ENCODE measurements at places on chromosomes 12 and 14.
A peak's percentile ranks its signal among the peaks of the same experiment; 100 is the strongest.

DNA sequence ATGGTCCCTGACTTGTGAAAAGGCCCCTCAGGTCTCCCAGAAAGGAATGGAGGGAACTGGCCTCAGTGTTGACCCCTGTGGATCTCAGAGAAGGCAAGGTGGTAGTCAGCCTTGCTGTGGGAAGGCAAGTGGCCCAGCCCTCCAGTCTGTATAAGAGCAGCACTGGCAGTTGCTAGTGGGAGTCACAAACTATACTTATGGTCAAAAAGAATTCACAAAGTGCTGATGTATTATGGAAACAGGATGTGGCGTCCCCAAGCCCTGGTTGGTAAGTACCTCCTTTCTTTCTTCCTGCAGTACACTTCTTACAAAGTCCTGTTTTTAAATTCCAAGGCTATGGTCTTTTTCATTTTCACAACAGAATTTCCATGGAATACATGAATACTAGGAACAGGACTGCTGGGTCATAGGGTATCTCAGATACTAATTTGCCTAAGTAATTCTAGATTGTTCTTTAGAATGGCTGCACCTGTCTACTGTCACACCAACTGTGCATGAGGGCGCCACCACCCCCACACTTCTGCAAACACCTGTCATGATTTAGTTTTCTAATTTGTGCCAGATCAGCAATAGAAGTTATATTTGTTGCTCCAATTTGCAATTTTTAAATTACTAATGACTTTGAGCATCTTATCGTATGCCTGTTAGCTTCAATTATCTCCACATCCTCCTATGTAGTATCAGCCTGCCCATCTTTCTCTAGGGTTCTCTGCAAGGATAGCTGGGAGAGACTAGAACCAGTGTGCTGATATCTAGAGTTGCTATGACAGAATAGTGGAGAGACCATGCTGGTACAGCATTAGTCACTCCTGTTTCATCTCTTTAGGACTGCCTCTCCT lies 40.7 kb upstream of the TMEM263 start:
- DNase-seq, result no peak

DNA sequence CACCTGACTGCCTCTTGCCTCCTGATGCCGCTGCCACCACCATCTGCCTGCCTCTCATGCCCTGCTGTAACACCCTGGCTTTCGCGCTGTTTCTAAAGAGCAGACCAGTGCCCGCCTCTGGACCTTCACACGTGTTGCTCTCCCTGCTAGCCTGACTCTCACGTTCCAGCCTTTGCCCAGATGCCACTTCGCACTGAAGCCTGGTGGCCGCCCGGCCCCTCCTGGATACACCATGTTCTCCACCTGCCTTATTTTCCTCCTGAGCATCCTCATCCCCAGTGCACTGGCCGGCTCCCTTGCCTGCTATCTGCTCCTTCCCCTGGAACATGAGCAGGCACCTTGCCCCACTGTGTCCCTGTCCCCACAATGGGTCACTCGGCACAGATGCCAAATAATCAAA lies 146.5 kb downstream of the PIWIL1 start:
- DNase-seq, result no peak

DNA sequence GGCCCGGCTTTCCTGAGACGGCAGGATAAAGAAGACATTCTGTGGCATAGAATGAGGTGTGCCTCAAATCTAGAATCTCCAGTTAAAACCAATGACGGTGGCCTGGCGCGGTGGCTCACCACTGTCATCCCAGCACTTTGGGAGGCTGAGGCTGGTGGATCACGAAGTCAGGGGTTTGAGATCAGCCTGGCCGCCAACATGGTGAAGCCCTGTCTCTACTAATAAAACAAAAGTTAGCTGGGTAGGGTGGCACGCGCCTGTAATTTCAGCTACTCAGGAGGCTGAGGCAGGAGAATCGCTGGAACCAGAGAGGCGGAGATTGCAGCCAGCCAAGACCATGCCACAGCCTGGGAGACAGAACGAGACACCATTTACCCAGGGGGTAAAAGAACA lies 193.6 kb downstream of the ALG10 start:
- DNase-seq, result no peak

DNA sequence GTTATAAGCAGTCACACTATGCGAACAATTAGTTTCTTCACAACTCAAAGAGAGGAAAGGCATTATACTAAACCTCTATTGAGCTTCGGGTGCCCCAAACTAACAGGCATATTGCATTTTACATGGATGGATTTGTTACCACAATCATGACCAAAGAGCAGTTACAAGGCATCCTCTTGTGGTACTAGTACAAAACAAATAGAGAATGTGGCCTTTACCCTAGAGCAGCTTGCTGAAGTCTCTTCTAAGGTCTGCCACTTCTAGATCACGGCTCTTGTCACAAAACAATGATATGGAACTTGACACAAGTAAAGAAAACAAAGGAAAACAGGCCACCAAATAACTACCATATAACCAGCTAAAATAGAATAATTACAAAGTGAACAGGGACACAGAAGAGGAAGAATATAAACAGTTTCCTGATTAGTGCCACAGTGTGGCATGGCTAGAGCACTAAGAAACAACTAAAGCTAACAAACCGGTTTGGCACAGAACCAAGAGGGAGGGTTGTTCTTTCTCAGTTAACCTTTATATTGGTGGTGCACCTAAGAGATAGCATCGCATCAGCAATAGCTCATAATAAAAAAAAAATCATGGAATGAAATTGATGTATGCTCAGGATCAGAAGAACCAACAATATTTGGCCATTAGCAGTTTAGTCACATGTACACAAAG lies 209.7 kb upstream of the ATP2B1 start:
- DNase-seq, result no peak

DNA sequence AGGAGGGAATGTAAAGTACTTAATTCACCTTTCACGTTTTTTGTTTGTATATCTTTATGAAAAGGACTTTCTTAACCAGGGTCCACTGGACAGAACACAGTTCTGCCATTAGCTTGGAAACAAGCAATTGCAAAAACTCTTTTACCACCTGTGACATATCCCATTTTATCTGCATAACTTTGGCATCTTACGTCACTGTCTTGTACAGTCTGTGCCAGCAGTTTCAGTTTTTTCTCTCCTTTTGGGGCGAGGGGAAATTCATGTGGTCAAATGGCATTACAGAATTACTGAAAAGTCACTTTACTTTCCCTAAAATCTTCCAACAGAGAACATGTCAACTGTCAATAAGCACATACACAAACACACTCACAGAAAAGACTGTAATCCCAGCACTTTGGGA lies 43.7 kb upstream of the SELPLG start:
- DNase-seq, result no peak

DNA sequence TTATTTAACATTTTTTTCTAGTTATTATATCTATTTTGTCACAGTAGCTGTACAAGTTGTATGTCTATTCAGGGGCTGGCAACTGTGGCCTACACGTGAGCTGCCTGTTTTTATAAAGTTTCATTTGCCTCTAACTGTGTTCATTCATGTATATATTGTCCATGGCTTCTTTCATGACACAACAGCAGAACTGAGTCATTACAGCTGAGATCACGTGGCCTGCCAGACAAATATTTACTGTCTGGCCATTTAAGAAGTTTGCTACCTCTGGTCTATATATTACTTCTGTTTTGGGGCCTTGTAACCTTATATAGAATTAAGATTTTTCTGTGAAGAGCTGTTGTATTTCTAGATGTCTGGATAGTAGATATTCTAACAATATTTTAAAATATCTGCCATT lies 37.9 kb downstream of the KIAA0586 start:
- no peak for DNase-seq

- no peak for DNase-seq
These were observed 398.7 kb downstream of the SOX5 start for GRCh38 chr12:23550753-23551152.

GRCh38 chr14:65229748-65230728 lies 127.7 kb upstream of the MAX start:
- peak; percentile 20 for DNase-seq

DNA sequence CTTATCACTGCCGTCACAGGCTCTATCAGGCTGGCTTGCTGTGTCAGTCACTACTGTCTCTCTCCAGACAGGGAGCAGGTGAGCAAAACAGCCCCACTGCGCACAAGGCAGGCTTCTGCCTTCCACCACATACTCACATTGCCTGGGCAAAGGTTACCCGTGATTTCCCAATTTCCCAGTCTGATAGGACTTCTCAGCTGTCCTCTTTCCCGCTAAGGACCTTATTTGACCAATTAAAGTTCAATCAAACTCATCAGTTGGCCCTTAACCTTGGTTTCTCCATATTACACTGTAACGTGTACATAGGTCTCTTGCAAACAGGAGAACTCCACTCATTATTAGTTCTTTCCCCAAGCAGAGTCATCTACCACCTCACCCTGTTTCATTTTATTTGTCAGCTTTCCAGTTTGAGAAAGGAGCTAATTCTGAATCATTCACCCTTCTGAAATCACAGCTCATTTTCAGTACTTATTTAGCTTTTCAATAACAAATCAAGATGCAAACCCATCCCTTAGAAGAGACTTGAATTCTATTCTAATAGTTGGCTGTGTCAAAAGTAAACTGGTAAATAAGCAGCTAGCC lies 170.8 kb downstream of the ESR2 start:
- DNase-seq, result no peak

DNA sequence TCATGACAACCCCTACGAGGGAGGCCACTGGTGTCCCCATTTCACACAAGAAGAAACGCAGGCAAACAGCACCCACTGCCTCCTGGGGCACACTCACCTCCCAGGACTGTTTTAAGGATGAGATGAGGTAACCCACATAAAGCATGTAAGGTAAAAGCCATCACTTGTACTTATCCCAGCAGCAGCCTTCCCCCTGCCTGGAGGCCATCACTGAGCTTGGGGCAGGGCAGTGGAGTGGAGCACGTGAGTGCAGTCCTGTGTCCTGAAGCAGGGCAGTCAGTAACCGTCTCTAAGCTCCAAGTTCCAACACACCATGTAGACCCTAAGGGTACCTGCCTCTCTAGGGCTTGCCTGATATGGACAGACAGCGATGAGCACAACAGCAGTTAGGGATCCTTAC lies 1.7 kb downstream of the POLE start:
- no peak for DNase-seq

All from activated T-cell treated with anti-CD3 and anti-CD28 coated beads for 1 hour (primary cell).